ENCODE measurements at places on chromosomes 6 and 20.

DNA sequence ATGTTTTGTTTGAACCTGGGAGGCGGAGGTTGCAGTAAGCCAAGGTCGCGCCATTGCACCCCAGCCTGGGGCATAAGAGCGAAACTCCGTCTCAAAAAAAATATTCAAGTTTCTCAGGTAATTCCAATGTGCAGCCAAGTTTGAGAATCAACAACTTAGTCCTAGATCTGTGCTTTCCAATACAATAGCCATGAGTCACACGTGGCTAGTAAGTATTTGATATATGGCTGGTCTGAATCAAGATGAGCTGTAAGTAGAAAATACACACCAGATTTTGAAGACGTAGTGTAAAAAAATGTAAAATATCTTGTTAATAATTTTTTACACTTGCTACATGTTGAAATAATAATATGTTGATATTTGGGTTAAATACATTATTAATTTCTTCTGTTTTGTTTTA, 35.0 kb upstream of the BTBD3 start:
- no peak for DNase-seq

DNA sequence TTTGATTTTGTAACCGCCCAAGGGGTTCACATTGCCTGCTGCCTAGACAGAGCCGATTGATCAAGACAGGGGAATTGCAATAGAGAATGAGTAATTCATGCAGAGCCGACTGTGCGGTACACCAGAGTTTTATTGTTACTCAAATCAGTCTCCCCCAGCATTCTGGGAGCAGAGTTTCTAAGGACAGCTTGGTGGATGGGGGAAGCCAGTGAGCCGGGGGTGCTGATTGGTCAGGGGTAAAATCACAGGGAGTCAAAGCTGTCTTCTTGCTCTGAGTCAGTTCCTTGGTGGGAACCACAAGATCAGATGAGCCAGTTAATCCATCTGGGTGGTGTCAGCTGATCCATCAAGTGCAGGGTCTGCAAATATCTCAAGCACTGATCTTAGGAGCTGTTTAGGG, 60.0 kb upstream of the EZR start:
- DNase-seq, result no peak

GRCh38 chr20:16407251-16408067, 165.8 kb downstream of the KIF16B start:
- no peak for DNase-seq

DNA sequence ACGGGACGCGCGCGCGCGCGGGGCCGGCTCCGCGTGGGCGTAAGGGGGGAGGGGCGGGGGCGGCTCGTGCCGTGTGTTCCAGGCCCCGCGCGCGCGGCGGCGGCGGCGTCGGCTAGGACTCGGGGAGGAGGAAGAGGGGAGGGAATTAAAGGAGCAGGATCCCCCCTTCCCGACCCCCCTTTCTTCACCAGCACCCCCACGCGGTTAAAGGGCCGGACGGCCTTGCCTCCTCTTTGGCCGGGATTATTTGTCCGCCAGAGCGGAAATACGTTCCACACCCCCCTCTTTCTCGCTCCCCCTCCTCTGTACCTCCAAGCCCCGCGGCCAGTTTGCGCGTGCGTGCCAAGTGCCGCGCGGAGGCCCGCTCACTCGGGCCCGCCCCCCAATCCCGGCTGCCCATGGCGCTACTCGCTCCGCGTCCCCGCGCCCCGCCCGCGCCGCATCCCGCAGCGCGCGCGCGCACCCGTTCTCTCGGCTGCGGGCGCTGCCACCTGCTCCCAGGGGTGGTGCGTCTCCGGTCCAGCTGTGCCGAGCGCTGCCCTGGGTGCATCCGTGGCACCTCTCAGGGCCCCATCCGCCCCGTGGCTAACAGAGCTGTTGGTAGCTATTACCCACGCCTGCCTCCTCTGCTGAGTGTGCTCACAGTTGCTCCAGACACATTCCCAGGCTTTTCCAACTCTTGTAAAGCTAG, at the start of gene ZBTB12:
Gene ZBTB12, minus strand, starts transcription at position 134 of the 691 bp plus-strand sequence. CDS start 781 bp downstream, outside the sequence.
- DNase-seq, result peak; percentile 99

GRCh38 chr6:33850869-33851541, 47.2 kb upstream of the MLN start:
- peak; percentile 81 for DNase-seq

- DNase-seq, result no peak
Measured at GRCh38 chr6:132016396-132016795, 65.2 kb upstream of the CCN2 start.

- no peak for DNase-seq
Measured at GRCh38 chr6:148524471-148524882, 181.8 kb downstream of the SASH1 start.

DNA sequence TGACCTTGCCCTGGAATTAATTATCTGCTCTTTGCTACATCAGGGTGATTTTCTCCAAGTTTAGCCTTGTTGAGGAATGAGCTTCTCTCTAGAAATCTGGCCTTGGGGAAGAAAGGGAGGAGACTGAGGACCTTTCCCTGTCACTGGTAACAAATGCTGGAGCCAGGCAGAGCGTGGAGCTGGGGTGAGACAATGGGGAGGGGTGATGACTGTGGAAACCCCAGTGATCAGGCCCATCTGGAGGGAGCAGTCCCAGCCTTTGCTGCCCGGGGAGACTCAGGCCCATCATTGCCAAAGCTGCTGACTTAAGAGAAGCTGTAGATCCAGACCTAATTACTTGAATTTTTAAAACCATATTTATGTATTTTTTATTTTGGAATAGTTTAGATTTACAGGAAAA, 31.3 kb downstream of the BCAS4 start:
- no peak for DNase-seq

DNA sequence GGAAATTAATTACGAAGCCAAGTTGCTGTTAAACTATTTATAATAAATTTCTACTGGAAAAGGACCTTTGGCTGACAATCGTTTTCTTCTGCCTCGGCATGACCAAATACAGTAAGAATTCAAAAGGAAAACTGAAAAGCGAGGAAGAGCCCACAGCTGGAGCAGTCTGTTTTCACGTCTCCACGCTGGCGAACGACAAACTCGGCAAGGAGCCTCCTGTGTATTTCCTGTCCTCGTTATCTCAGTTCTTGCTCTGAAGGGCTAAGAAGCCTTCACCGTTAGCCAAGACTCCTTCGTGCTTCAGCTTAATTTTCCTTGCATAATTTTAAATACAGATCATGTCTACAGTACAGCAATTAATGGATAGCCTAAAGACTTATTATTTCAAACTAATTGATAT, 214.3 kb upstream of the PLCB4 start:
- DNase-seq, result no peak

DNA sequence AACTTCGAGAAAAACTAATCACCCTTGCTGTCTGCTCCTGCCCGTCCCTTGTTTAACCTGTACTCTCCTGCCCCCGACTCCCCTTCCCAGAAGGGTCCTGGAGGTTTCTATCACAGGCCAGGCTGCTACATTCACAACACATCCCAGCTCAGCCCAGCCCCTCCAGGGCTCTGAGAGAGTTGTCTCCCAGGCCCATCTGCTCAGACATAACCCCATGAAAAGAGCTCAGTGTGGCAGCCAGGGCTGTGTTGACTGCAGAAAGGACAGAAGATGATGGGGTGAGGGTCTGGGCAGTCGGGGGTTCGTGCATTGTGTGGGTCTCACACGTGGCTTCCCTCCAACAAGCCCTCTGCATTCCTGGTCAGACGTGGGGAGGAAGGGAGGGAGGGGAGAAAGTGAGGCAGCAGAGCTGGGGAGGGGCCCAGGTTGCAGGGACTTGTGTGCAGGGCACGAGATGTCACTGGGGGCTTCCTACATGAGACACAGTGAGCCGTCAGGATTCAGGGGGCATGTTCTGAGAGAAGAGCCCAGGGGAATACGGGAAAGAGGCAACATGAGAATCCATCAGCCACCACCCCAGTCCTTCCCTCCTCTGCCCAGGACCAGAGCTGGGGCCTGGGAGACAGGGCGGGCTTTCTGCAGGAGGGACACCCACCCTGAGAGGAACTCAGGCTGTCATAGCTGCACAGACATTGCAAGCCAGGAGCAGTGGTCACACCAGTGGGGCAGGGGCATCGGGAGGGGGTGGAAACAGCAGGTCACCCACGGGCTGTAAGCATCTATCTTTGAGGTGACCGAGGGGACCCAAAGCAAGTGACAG, 372.9 kb downstream of the PREX1 start:
- DNase-seq, result no peak

DNA sequence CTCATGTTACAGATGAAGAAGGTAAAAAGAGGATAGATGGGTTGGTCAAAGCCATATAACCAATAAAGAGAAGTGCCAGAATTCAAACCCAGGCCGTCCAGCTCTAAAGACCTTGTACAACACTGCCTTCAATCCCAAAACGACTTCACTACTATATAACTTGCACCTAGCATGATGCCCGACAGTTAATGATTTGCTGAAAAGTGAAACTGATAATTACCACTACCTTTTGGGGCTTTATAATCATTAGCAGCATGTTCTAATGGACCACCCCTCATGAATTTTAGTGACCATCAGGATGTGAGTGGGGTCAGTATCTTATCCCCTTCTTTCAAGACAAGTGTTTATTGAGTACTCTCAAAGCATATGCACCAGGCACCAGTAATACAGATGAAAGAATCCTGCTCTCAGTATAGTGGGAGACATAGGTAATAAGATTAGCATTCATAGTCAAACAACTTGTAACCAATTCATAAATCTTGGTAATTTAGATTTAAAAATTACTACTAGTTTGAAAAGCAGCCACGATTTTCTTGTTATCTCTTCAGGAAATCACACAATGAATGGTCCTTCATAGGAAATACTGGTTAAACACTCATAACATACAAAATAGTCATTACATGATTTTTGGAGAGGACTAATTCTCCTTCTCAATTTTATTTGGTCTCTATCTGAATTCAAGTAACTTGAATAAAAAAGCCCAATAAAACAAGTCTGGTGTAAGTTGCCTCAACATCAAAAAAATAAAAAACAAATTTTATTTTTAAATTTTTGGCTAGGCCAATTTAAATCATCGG, 98.0 kb downstream of the EPB41L2 start:
- DNase-seq, result no peak

- no peak for DNase-seq
Measured at GRCh38 chr20:998231-998830, 3.8 kb downstream of the RSPO4 start.

GRCh38 chr6:1652842-1653241, 43.1 kb downstream of the FOXC1 start:
- no peak for DNase-seq

GRCh38 chr6:34600796-34601195, 44.7 kb upstream of the SPDEF start:
- DNase-seq, result no peak

- DNase-seq, result no peak
Measured at GRCh38 chr6:138955262-138955661, 32.8 kb downstream of the REPS1 start.

GRCh38 chr6:105804424-105804823, 281.7 kb upstream of the PRDM1 start:
- no peak for DNase-seq

- peak; percentile 71 for DNase-seq
Measured at GRCh38 chr6:35736253-35736894, 458 bp upstream of the ARMC12 start.

- peak; percentile 61 for DNase-seq
Measured at GRCh38 chr6:50815436-50816114, 3.1 kb upstream of the TFAP2B start.

GRCh38 chr6:92682516-92683398, 736.6 kb downstream of the EPHA7 start:
- no peak for DNase-seq
